ENCODE measurements at places on chromosomes 2 and 18.

GRCh38 chr18:10230072-10230471, 224.4 kb upstream of the APCDD1 start:
- DNase-seq: peak; percentile 92

GRCh38 chr2:229279516-229279915, 8.4 kb upstream of the PID1 start:
- no peak for DNase-seq

DNA sequence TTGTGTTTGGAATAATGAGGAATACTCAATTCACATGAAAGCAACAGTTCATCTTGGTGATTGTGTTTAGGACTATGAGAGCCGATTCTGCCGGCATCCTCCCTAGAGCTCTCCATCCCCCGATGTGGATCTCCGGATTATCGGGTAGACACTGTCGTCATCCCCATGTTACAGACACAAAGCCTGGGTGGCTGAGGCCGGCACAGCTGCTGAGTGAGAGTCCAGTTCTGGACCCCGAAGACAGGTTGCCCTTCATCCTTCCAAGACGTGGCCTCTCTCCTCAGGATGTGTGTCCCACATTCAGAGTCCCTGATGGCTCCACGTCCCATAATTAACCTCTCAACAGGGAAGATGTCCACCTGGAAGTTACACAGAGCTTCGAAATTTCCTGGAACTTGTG, 129.3 kb downstream of the HDAC4 start:
- no peak for DNase-seq

DNA sequence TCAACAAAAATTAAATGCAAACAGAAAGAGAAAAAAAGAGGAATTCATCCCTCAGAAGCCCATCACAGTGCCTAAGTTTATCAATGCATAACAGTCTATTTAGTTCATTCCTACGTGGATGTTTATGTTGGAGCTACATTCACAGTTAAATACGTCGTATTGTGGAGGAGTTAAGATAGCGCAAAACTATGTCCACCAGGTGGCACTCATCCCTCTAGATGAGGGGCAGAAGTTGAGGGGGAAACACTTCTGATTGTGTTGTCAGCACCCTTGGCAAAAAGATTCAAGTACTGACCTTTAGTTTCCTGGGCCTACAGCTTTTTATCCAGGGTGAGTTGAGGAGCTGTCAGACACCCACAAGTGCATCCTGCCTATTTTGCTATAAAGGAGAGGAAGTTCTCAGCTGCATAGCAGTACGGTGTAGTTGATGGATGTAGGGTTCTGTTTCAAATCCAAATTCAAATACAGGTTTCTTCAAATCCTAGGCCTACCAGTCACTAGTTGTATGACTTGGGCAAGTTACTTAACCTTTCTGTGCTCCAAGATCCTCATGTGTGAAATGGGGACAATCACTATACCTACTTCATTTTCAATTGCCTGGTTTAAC, 26.8 kb upstream of the MYO1B start:
- DNase-seq: peak; percentile 71

GRCh38 chr2:137964859-137965459, 686 bp downstream of the HNMT start:
- DNase-seq: no peak

DNA sequence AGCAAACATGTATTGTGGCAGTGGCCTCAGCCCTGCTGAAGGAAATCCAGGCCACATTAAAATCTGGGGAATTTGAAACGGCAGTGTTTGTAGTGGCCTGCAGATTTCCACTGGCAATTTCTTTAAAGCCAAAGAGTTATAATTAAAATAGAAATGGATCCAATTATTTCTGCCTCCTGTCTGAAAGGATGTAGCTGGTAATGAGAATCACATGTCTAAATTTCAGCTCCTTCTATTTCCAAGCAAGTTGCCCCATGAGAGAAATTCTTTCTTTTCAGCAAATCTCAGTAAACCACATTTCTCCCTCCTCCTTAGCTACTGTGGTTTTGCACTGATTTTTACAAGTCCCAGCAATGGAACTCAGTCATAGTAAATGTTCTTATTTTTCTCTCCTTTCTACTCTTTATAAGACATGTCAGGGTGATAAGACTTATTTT, 55.4 kb upstream of the ZNF396 start:
- DNase-seq: peak; percentile 83

DNA sequence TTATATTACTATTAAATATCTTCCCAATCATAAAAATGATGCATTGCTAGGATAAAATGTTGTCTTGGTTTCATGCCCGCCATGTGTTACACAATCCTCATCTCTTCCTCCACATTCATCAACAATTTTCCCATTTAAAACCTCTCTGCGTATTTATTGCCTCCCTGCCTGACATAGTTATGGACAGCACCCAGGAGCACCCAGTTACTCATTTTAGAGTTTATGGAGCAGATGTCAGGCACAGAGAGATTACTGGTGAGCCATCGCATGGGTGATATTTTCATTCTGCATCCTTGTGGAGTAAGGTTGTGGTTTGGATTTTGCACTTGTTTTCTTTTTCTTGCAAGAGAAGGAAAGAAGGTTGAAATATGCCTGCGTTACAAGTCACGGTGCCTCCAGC, 116.7 kb upstream of the NPAS2 start:
- peak; percentile 76 for DNase-seq

GRCh38 chr2:88095022-88095421, 27.4 kb downstream of the SMYD1 start:
- DNase-seq: no peak

DNA sequence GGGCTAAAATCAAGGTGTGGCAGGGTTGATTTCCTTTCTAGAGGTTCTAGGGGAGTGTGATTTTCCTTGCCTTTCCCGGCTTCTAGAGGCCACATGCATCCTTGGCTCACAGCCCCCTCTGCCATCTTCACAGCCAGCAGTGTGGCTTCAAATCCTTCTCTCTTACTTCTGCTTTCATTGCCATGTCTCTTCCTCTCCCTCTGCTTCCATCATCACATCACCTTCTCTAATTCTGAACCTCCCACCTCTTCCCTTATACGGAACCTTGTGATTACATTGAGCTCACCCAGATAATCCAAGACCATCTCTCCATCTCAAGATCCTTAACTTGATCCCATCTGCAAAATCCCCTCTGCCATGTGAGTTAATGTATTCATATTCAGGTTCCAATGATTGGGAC, 56.2 kb upstream of the RMDN2 start:
- DNase-seq: no peak

DNA sequence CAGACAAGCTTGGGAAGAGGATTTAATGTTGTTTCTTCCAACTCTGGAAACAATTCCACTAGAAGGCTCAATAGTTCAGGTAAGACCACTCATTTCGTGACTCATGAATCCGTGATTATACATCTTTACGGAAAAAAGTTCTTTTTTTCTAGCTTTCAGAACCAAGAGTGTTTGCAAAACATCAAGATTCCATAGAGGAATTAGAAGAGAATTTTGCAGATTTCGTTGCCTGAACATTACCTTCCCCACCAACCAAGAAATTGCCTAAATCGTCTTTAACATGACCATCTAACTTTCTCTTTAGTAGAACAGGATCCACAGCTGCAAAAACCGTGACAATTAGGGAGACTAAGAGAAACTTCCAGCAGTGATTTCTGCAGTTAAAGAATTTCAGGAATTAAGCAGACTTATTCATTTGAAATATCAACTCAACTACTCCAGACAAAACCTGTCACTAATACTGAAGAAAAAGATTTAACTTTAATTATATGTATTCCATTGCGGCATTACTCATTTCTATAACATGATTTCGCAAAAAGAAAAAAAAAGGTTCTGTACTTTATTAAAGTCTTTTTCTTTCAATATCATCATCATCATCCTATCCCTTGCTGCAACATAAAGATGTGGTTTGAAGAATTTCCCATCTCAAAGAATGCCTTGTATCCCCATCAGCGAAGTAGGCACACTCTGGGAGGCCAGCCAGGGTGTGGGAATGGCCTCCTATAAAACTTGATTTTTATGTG, 1.9 kb upstream of the NAB1 start:
- peak; percentile 85 for DNase-seq

DNA sequence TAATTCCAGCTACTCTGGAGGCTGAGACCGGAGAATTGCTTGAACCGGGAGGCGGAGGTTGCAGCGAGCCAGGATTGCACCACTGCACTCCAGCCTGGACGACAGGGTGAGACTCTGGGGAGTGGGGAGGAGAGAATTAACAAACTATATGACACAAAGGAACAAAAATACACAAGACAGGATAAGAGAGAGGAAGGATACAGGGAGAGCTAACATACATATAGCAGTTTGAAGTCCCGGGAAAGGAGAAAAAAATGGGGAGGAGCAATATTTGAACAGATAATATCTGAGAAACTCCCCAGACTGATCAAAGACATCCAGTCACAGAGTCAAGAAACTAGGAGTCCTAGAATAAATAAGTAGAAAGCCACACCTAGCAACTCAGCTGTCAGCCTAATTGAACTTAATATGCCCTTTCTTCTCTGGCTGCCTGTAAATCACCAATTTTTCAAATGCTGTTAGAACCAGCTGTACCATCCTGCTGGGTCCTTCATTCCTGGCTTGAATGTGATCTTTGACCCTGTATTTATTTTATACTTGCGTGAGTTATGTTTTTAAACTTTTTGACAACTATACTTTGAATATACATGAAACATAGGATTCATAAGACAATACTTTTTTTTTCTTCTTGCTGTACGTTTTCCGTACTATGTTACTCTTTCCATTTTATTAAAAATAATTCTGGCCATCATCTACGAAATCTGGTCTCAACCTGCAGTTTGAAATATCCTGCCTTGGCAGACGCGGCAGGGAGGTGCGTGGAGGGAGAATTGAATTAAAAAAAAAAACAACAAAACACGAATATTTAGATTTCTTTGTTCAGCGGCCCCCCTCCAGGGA, 876 bp upstream of the CYP27A1 start:
- DNase-seq: no peak

GRCh38 chr2:101115664-101116063, 35.5 kb downstream of the TBC1D8 start:
- no peak for DNase-seq

DNA sequence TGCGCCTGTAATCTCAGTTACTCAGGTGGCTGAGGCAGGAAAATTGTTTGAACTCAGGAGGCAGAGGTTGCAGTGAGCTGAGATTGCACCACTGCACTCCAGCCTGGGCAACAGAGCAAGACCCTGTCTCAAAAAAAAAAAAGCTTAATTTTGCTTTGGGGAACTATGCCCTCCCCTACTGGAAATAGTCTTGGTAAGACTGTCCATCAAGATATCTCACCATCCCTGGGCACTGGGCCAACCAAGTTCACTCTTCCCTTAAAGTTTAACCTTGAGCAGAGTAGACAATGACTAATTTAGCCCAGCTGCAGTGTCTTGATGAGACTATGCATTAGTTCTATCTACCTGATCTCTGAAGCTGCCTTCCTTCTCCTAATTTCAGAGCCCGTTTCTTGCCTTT, 44.7 kb downstream of the ASXL2 start:
- no peak for DNase-seq

GRCh38 chr2:223270548-223270947, 218.6 kb downstream of the KCNE4 start:
- no peak for DNase-seq

GRCh38 chr2:26144031-26144430, 28.9 kb upstream of the GAREM2 start:
- no peak for DNase-seq

DNA sequence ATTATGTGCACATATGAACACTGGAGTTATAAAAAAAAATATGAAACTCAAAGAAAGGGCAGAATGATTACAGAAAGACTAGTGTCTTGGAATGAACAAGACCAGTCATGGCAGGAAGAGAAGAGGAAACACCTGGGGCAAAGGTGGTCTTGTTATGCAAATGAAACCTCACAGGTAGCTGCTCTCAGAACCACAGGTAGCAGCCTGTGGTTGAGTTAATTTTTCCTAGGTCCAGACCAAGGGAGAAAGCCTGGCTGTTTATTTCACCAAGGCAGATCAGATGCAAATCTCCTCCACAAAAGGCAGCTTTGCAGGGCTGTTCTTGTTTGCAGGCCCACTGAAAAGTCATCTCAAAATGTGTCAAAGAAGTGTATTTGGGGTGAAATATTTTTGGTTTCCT, 785.8 kb downstream of the RNF144A start:
- DNase-seq: no peak

DNA sequence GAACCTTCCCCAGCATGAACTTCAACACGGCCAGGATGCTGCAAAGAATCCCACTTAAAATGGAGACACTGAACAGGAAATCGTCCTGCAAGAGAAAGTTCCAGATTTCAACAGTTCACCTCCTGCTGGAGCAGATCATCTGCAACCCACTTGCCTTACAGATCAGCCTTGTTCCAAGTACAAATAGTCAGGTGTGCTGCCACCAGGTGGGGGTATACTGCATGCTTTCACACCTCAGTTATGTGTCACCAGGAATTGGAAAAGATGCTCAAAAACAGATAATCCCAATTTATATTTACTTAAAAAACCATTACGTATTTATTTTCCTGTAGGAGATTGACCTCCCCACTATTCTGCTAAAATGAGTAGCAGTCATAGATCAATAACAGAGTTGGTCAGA, 212.3 kb downstream of the MGAT5 start:
- no peak for DNase-seq

- DNase-seq: peak; percentile 95
Observed at GRCh38 chr2:150125708-150126107, 361.8 kb downstream of the RND3 start.

GRCh38 chr18:22912835-22913234, 20.3 kb upstream of the RBBP8 start:
- peak; percentile 89 for DNase-seq

GRCh38 chr2:168194784-168195522, 52.4 kb downstream of the STK39 start:
- DNase-seq: peak; percentile 62

DNA sequence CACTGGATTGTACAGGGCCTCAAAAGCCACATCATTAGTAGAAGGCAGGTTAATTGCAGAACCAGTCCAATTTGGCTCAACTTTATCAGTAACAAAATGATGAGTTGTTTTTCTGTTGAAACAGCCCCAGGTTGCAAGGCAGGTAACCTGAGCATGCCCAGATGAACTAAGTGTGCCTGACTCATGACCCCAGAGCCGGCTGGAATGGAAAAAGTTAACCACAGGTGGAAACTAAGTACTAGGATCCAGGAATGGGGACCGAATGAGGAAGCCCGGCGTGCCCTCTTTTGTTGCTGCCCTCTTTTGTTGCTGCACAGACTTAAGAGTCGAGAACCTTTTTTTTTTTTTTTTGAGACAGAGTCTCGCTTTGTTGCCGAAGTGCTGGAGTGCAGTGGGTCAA, 79.5 kb upstream of the YWHAQ start:
- DNase-seq: no peak

- peak; percentile 90 for DNase-seq
Observed at GRCh38 chr2:215843579-215843978, 169.8 kb downstream of the MREG start.

GRCh38 chr2:42791606-42792005, 777 bp downstream of the HAAO start:
- DNase-seq: no peak

- no peak for DNase-seq
Observed at GRCh38 chr18:4640349-4641012, 185.4 kb upstream of the DLGAP1 start.

- no peak for DNase-seq
Observed at GRCh38 chr2:232890896-232891601, 21.0 kb downstream of the SNORC start.
